Adrenal gland (tissue), 19 donors: ENCODE measurements at places on chromosomes 7 and 10. TPM values are rescaled to one million over a fixed set of nuclear protein-coding genes. Genes with fewer than 3 reads are reported as not detected.

The HOXA3 gene
- 2.3 TPM for total RNA-seq

DNA sequence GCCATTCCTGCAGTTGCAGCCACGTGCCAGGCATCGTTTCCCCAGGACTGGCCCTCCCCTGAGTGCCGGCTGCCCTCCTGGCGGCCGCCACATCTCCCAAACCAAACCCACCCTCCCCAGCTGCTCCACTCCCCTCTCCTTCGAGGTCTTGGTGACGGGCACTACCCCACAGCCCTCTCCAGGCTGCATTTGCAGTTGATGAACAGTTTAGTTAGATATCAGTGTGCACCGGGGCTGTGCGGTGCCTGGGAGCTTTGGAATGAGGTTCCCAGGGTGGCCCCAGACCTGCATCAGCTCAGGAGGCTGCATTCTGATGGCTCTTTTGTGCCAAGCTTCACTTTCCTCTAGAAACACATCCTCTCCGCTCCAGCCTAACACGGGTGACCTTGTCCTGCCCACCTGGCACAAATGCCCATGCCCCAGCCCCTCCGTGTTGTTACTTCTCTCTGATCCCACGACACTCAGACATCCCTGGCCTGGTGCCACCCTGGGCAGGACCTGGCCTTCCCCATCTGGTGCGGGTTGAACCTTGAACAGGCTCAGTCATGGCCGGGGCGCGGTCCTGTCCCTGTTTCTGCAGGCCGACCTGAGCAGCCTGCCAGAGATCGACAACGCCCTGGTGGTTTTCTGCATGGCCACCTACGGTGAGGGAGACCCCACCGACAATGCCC is 14.5 kb downstream of the TMEM120A start:
- peak; percentile 94 for DNase-seq

DNA sequence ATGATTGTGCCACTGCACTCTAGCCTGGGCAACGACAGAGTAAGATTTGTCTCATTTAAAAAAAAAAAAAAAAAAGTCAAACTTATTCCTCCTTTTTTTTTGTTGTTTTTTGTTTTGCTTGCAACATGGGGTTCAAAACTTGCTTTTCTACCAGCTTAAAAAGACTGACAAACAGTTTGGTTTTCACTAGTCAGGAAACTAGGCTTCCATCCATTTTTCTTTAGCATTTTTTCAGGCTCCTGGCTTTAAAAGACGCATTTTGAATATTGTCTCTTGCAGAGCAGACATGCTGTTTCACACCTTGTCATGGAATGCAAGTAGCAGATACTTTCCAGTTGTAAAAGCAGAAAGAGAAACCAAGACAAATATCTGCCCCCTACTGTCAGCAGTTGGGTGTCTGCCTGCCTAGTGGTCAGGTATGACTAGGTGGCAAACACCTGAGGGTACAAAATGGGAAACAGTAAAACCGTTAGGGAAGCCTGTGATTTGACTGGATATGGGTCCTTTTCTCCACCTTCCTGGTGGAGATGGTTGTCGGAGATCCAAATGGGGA is 139.9 kb downstream of the CCDC71L start:
- DNase-seq: no peak

- DNase-seq: no peak
Measured at GRCh38 chr10:132291826-132292225, 15.9 kb downstream of the STK32C start.

GRCh38 chr10:96089670-96090462 is 40.2 kb upstream of the ZNF518A start:
- DNase-seq: peak; percentile 98

The CSTF2T gene
- 23.1 TPM for total RNA-seq

DNA sequence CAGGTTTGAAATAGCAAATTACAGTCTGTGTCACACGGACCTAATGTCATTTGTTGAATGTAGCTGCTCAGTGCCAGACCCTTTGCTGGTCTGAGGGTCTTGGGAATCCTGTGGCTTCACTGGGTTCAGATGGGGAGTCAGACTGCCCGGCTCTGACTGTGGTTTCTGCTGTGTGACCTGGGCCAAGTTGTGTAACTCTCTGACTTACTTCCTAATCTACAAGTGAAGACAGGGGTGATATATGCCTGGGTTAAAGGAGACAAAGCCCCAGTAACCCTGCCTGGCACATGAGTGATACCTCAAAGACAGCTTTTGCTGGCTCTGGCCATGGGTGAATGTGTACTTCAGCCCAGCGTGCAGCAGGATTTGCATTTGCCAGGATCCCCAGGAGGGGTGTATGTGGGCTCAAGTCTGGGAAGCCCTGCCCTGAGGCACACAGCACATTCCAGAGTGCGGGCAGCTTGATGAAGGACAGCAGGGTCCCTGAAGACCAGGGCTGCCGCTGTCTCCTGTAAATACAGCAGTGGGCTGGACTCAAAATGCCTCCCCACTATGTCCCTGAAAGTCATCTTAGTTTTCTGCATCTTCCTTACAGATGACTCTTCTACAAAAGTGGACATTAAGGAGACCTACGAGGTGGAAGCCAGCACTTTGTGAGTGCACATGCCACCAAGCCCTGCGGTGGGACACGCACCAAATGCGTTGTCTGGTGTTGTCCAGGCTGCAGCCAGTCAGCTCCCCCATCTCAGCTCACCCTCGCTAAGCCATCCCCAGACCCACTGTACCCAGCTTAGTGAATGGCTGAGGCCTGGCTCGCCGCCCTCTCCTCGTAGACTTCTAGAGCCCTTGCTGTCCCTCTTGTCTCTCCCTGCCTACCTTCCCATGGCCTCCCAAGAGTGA is 16.4 kb downstream of the NACAD start:
- no peak for DNase-seq

The FOXK1 gene
- 34.3 TPM for total RNA-seq

GRCh38 chr10:62912086-62912485 is 95.9 kb upstream of the EGR2 start:
- DNase-seq: no peak

- no peak for DNase-seq
Measured at GRCh38 chr10:4194231-4194630, 409.2 kb upstream of the KLF6 start.

DNA sequence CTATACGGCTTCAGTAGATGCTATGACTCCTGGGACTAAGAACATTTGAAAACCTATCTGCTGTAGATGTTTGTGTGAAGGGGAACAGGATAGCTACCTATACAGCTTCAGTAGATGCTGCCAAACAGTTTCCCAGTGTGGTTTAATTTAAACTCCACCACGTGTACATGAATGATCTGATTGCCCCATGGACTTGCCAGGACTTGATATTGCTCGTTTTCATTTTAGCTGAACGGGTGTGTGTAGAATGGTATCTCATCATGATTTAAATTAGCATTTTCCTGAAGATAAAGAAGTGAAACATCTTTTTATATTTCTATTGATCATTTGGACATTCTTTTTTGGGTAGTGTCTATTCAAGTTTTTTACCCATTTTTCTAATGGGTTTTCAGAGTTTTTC is 77.8 kb upstream of the PIP4K2A start:
- no peak for DNase-seq
